ENCODE measurements at places on chromosomes 5 and 9.
A peak's percentile ranks its signal among the peaks of the same experiment; 100 is the strongest.

DNA sequence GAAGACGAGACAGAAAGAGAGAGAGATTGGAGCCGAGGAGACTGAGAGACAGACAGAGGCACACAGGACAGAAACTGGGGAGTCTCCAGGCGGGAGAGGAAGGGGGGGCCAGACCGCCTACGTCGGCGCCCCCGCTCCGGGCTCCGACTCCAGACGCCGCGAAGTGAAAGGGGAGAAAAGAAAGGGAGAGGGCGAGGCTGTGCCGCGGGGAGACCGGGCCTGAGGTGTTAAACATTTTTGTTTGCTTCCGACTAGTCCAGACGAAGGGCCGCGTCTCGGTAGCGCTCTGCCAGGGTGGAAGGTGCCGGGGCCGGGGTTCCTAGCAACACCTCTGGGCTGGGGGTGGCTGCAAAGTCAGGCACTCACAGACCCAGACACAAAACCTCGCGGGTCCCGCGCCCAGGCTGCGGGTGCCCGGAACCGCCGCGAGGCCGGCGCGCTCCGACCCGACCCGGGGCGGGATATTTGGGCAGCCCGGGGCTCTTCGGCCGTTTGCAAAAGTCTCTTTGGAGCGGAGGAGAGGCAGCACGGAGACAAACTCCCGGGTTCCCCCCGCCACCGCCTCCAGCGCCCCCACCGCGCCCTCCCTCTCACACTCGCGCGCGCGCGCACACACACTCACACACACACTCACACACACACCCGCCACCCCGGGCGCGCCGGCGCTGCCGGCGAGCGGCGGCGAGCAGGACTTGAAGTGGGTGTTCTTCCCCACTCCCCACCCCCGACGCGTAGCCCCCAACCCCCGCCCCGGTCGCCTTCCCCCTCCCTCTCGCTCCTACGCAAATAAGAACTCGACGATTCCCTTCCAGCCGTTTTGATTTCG is 626 bp upstream of the FST start:
- peak; percentile 19 for DNase-seq

DNA sequence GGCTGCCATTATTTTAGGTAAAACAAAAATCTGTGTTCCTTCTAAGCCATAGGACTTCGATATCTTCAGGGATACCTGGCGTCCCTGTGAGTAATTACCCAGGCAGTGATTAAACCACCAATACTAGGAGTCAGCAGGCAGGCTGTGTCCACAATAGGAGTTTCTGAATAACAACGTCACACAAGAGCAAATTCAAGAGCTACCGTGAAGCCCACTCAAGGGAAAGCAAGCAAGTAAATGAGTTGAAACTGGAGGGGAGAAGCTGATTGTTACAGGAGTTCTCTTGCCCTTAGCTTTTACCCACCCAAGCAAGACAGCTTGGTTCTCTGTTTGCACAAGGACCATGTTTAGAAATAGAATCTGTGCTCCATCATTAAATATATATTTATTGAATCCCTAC is 50.8 kb downstream of the SEMA5A start:
- DNase-seq: no peak

GRCh38 chr5:149807176-149807575 is 77.1 kb downstream of the PPARGC1B start:
- no peak for DNase-seq

GRCh38 chr5:36743891-36744772 is 132.4 kb upstream of the NIPBL start:
- no peak for DNase-seq

- DNase-seq: no peak
Measured at GRCh38 chr5:124744170-124744971, 2.1 kb downstream of the ZNF608 start.

GRCh38 chr5:110441035-110441434 is 285.4 kb downstream of the TMEM232 start:
- DNase-seq: no peak

DNA sequence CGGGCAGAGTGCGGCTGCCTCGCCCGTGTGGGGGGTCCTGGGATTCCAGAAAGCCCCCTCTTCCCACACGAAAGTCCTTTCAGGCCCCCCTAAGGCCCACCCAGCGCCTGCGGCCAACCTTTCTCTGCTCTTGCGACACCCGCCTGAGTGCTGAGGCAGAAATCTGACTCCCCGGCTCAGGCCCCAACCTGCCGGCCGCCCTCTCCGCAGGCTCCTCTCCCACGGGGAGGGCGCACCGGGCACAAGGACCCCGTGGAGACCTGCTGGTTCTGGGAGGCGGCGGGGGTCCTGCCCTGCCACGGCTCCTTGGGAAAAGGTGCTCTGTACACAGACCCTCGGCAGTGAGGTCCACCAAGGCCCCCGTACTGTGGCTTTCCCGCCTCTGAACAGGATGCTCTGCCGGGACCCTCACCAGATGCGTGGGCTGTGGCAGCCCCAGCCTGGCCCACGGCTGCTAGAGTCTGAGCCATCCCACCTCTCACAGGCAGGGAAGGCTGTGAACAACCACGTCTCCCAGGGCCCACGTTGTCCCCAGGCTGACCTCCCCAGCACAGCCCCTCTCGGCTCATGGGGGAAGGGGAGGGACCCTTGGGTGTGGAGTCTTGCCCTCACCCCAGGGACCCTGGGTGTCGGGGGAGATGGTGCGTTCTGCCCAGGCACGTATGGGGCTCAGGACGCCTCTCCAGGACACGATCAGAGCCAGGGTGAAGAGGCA is 41.5 kb upstream of the EGFL7 start:
- no peak for DNase-seq

DNA sequence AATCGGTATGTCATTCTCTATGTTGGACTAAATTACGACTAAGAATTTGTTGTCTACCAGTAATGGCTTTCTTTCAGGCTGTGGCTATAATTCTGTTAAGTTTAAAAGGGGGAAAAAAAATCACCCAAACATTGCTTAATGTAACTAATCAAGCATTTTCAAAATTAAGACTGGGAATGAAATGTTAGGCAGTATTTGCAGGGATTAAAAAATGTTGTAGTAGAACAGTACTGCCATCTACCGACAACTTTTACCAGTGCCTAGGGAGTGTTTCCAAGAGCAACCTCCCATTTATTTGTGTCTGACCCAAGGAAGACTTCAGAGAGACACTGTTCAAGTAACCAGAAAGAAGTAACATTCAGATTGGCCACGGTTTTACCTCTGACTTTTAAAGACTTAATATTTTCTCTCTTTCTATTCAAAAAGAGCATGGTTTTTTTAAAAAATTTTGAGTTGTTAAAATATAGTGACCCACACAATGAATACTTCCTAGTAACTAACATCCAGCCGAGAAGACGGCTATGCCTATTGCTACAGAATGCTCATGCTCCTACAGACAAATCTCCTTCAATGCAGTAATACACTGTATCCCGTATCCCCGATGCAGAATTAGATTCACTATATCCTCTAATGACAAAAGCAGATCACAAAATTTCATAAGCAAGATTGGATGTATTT is 92.4 kb downstream of the ARL15 start:
- peak; percentile 18 for DNase-seq

GRCh38 chr9:91817493-91818224 is 132.4 kb downstream of the ROR2 start:
- DNase-seq: no peak

DNA sequence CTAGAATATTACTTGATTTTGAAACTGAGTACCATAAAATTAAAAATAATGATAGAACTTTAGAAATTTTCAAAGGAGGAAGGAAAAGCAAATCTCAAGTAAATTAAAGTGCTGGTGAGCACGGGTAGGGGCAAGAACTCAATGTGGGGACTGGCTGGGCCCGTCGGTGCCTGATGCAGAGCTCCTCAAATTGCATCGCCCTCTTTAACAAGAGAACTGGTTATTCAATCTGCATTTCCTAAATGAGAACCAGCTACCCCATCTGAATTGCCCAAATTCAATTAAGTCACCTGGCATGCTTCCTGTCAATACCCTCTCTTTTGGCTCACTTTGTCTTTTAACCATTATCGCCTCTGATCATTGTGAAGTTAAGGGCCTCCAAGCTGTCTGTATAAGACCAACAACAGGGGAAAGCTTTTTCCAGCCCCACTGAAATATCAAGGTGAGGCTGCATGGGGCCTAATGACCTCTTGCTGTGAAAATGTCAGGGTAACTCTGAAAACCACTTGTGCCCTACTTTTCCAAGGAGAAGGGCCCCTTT is 316.7 kb downstream of the SLIT3 start:
- DNase-seq: no peak

DNA sequence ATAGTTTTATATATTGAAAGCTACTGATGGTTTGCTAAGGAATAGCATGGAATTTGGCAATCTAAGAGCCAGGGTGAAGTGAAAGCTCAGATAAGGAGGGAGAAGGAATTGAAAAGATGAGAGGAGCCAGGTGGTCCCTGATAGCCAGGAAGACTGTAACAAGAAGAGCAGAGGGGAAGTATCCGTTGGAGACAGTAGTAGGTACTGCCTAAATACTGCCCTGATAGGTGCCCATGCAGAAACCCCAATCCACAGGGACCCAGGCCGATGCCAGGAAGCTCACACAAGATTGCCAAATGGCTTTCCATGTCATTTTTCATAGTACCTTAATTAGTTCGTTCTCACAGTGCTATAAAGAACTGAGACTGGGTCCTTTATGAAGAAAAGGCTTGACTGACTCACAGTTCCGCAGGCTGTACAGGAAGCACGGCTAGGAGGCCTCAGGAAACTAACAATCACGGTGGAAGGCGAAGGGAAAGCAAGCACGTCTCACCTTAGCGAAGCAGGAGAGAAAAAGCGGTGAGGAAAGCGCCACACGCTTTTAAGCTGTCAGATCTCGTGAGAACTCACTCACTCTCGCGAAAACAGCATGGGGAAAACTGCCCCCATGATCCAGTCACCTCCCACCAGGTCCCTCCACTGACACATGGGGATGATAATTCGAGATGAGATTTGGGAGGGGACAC is 13.0 kb downstream of the ACTL7B start:
- DNase-seq: peak; percentile 33

DNA sequence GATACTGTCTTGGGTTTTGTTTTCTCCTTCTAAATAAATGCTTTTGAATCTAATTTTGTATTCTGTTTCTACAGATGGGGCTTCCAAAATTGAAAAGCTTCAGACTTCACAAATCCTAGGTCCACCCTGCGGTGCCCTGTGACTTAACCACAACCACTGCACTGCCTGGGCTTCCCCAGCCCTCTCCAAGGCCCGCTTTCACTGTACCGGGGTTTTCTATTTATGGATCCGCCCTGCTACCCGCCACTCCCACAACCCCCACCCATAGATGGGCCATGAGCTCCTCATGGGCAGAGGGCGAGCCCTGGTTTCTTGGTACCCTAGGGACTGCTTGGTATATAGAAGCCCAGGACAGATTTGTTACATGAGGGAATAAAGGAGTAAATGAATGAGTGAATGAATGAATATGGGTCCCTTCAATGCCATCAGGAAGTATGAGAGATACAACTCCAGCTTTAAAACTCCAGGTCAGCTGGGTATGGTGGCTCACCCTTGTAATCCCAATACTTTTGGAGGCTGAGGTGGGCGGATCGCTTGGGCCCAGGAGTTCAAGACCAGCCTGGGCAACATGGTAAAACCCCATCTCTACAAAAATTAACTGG is 39.8 kb upstream of the NEK6 start:
- no peak for DNase-seq

DNA sequence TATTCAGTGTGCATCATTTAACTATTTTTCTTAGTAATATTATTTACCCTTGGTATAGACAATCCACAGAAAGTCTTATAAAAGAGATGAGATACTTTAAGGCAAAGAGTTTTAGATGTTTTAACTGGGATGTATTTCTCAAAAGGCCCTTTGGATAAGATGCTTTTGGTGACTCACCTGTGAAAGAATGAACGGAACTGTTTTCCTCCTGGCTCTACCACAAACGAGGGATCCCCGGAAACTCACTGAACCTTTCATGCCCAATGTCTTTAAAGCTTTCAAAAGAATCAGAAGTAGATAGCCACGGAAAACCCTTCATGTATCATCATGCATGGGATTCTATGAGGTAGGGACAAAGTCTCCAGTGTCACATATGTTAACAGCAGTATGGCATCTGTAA is 1.6 kb downstream of the ZNF782 start:
- DNase-seq: no peak

DNA sequence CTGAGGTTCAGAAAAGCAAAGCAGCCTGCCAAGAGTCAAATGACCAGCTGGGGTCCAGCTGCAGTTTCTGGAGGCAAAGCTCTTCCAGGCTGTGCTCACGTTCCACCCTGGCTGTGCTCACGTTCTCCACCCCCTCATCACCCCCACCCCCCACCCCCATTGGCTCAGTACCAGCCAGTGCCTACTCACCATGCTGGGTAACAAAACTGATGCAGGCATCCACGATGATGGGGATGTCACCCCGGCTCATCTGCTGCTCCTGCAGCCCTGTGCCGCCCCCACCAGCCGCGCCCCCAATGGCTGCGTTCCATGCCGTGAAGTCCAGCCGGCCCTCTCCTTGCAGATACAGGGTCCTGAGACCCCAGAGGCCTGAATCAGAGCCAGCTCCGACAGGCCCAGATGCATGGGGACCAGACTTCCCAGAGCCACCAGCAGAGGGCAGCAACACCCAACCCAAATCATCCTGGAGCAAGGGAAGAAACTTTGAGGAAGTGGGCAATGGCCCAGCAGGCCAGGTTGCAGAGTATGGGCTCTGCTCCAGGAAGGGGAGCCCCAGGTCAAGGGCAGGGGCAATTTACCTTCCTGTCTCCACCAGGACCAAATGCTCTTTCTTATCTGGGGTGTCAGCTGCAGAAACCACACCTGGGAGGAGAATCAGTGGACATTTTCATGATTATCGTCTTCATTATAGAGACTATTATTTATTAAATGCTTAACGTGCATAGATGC is 13.7 kb upstream of the FCHSD1 start:
- DNase-seq: peak; percentile 84

GRCh38 chr9:130446101-130446861 is 1.5 kb downstream of the ASS1 start:
- DNase-seq: no peak

DNA sequence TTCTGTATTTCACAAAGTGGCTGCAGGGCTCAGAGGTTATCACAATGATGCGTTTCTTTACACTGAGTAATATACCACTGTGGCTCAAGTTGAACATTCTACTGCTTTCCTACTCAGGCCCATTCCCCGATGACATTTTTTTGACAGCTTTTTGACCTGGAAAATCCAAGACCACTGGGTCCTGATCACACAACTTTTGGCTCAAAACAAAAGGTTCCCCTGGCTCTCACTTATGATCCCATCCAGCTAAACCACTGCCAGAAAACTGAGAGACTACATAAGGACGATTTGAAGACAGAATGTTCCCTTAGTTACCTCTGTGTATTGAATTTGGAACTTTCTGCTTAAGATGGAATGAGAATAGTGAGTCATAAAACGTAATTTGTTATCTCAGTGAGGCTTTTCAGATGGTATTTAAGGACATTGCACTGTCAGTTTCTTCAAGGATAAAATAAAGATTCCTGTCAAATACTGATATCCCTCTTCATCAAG is 78.0 kb upstream of the FBXL7 start:
- no peak for DNase-seq

GRCh38 chr9:32839013-32839885 is 55.9 kb downstream of the TMEM215 start:
- no peak for DNase-seq

All from CD4-positive, alpha-beta T cell treated with Interleukin-17A for 4 hours (primary cell).